ENCODE measurements at places on chromosomes 5 and 9.

DNA sequence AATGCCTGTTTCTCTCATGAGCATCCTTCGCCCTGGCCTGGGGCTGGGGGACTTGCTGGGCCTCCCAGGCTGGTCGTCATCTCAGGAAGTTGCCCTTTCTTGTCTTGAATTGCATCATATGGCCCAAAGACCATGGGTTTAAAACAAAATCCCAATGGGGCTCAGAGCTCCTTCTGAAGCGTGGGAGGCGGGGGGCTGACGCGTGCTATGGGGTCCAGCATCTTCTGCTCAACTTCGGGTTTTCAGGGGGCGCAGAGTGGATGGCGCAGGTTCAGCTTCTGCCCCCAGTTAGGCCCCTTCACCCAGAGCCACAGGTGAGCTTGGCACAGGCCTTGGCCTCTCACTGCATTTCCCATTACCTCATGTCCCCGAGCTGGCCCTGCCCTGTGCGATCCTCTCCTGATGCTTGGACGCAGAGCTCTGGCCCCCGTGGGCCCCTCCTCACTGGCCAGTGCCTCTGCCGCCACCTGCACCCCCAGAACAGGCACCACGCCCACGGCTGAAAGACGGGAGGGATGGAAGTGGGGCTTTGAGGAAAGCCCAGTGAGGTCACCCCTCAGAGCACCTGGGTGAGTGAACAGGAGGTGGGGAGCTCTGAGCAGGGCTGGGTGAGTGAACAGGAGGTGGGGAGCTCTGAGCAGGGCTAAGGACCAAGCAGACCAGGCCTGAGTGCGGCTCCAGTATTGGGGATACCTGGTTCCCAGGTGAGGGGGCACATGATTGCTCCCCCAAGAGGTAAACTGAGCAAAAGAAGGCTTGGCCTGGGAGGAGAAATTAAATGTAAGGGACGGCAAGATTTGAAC lies 56.0 kb downstream of the TRIP13 start:
- no peak for DNase-seq

- DNase-seq, result no peak
Measured at GRCh38 chr5:141714542-141715310, 32.7 kb upstream of the ARAP3 start.

DNA sequence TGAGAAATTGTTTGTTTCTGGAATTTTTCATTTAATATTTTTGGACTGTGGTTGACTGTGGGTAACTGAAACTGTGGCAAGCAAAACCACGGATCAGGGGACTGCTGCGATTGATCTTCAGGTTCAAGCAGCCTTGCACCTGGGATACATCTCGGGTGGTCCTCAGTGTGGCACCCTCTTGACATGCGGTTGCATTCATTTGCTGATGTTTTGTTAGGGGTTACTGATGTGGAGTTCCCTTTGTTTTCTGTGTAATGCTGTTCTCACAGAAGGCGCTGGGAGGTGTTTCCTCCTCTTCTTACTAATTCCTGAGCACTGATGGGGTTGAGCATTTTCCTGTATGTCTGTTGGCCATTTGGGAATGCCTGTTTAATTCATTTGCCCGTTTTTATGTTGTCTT lies 60.4 kb downstream of the EHMT1 start:
- no peak for DNase-seq

DNA sequence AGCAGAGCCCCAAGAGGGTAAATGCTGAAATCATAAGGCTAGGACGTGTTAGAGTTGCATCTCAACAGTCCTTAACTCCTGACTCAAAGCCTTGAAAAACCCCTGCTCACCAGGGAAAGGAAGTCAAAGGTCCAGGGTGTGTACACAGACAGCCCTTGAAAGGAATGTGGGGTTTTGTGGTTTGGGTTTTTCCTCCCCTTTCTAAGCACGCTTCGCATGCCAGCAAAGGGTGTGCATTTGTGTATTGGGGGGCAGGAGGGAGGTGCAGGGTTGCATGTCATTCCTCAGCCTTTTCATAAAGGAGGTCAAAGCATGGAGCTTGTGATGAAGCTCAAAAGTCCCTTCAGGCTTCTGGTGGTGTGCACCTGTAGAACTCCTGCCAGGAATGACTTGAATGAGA lies 17.3 kb upstream of the XPA start:
- no peak for DNase-seq

DNA sequence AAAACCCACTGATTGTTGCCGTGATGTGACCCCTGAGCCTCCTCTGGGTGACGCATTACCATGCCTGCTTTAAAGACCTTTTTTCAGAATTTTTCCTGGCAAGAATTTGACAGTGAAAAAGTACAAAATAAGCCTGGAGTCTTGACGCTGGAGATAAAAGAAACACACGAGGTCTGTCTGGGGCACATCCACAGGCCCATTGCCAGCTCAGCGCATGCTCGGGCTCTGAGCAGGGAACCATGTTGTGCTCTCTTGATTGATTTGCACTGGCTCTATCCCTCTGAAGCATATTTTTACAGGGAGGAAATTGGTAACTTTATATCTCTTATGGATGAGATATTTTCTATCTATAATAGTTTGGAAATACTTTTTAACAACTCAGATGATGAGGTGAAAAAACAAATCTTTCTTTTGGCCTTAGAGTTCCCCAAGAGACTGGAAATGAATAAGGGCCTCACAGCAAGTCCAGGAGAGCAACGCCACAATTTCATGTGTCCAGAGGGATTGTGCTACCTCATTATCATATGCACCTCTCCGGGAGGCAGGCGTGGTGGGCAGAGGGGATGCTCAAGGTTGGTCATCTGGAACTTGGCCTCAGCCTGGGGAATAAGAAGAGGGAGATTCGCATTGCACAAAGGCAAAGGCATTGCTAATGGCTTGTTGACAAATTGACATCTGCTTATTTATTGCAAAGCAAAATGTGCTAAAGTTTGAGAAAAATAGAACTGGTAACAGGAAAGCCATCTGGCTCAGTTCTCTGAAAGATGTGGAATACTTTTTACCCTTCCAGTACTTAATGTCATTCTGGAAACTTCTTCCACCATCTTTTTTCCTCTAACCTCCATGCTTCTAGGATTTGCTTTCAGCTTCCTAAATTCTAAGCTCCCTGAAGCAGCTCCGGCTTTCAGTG lies 183.8 kb downstream of the PJA2 start:
- DNase-seq, result no peak

GRCh38 chr5:173065155-173065554 lies 9.0 kb downstream of the CREBRF start:
- peak; percentile 60 for DNase-seq

DNA sequence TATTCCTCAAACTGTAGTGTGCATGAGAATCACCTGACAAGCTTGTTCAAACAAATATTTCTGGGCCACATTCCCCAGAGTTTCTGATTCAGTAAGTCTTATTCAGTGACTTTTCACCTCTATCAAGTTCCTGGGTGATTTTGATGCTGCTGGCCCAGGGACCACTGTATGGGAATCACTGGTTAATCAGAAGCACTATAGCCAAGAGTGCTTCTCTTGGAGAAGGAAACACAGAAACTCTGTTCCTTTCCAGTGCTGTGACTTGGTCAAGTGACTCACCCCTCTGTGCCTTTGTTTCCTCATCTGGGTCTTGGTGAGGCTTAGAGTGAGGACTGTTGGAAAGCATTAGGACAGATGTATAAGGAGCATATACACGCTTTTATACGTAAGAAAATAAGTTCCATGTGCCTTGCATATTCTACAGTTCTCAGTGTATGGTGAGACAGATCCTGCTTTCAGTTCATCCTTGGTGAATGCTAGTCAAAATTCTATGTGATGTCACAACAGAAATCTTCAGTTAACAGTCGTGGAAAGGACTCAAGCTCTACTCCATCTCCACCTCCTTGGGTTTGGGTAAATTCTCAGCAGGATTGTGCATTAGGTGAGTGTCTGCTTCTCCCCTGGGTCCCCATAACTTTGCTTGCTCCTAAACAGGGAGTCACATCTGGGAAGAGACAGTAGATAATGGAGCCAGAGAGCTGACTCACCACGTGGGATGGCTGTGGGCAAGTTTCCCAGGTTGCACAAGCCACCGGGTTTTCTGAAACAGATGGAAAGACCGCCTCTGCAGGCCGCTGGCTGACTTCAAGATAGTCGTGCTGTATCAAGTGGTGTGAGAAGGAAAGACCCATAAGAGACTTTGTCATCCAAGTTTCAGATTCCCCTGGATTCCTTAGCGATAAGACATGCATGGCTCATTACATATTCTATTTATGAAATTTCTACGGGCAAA lies 117.0 kb downstream of the NXNL2 start:
- DNase-seq, result no peak

GRCh38 chr9:114319147-114319546 lies 3.8 kb upstream of the ORM1 start:
- DNase-seq, result no peak

DNA sequence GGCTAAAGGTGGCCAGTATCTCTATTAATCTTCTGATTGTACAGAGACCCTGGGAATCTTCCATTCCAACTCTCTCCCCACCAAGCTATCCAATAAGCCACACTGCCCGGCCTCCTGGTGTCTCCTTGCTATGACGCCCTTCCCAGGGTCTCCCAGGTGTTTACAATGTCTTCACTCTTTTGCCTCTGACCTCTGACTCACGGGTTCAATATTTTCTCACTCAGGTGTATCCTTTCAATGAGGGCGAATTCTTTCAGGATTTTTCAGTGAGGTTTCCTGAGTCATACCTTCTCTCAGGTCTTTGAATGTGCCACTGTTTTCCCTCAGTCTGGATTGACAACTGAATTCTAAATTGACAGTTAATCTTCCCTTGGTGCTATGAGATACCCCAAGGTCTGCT lies 53.7 kb upstream of the IRX4 start:
- no peak for DNase-seq

- peak; percentile 26 for DNase-seq
Measured at GRCh38 chr9:135343837-135344522, 135.6 kb upstream of the PPP1R26 start.

GRCh38 chr5:112691339-112691680 lies 46.4 kb upstream of the APC start:
- DNase-seq, result peak; percentile 7

- peak; percentile 57 for DNase-seq
Measured at GRCh38 chr5:139847790-139848507, 52.3 kb downstream of the PSD2 start.

DNA sequence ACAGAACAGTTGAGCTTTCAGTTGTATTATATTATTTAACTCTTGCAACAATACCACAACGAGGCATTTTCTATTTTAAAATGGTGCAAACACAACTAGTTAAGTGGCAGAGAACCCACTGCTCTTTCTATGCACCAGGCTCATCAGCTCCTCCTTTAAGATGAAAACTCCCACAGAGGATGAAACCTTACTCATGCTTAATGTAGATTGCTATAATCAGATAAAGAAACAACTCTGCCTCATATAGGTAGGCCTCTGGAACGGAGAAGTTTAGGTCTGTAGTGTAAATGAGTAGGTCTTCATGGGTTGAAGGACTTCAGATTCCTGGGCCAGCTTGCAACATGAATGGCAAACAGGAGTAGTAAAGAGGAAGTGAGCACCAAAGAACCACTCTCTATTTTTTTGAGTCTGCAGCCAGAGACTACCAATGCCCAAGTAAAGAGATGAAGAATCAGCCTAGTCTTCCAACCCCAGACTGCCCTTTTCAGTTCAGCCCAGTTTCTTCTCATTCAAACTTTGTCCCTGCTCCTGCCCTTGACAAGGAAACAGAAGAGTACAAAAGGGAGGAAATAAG lies 33.9 kb downstream of the HACD4 start:
- DNase-seq, result no peak

GRCh38 chr5:89293810-89294209 lies 410.8 kb upstream of the MEF2C start:
- no peak for DNase-seq

GRCh38 chr5:127878174-127878750 lies 175.1 kb downstream of the CCDC192 start:
- no peak for DNase-seq

- no peak for DNase-seq
Measured at GRCh38 chr5:91162534-91163381, 220.4 kb downstream of the ARRDC3 start.

- peak; percentile 12 for DNase-seq
Measured at GRCh38 chr9:5510360-5510931, at the start of gene PDCD1LG2. PDCD1LG2 (plus strand) TSS chr9:5510531; CDS start chr9:5522547, 12,016 bp downstream.

- DNase-seq, result no peak
Measured at GRCh38 chr9:115024925-115025535, 92.9 kb downstream of the TNC start.

- no peak for DNase-seq
Measured at GRCh38 chr9:129541270-129541669, 79.6 kb downstream of the C9orf50 start.

DNA sequence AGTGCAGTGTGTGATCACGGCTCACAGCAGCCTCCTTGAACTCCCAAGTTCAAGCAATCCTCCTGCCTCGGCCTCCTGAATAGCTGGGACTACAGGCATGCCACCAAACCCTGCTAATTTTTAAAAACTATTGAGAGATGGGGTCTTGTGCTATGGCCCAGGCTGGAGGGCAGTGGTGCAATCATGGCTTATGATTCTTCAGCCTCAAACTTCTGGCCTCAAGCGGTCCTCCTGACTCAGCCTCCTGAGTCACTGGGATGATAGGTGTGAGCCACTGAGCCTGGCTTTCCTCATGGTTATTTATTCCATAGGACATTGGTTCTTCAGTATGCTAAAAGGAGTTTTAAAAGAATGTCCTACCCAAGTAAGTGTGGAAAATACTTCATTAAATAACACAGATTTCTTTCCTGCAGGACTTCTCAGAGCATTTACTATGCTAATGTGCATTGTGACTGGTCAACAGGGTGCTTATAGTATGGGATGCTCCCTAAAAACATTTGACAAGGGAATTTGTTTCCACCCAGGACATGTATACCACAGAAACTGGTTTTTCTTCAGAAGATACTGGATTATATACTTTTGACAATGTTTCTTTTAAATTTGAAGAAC lies 11.2 kb upstream of the NCS1 start:
- DNase-seq, result no peak

GRCh38 chr9:90799271-90799852 lies 2.3 kb upstream of the SYK start:
- DNase-seq, result no peak

- no peak for DNase-seq
Measured at GRCh38 chr5:2302169-2302568, 419.4 kb upstream of the IRX4 start.

Measured in CD4-positive, CD25-positive, alpha-beta regulatory T cell (primary cell).